ENCODE measurements at places on chromosomes 2 and 18. TPM values are rescaled to one million over a fixed set of nuclear protein-coding genes. Genes with fewer than 3 reads are reported as not detected.

DNA sequence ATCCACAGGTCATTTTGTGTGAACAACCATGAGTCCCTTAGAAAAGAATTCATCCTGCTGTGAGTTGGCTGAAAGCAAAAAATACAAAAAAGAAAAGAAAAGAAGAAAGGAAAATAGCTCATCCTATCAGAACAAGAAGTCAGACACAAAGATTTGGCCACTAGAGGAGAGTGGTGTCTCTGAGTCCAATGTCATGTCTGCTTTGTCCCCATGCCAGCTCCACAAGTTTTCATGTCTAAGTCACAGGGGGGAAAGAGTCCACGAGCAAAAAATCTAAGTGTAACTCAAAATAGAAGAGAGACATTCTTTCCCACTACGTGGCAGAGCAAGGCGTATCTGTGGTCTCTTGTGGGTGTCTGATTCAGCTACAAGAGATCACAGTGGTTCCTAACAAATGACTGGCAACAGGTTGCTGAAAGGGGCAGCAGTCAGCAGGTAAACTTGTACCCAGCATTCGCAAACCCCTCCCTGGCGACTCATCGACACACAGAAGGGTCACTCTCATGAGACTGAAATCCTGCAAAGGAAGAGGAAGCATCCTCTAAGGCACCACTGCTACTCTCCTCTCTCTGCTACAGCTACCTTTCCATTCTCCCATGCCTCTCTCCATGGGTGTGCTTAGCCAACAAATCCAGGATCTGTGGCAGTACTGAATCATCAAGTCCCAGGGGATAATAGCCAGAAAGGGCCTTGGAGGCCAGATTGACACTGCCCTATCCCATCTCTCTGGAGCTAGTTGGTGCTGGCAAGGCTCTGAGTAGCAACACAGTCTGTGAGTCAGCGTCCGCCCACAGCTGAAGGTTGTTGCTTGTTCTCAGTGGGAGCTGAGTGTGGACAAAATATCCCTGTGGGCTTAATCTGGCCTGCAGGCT lies 123.0 kb upstream of the SLC39A10 start:
- DNase-seq: peak; percentile 72

DUSP19 gene
- total RNA-seq: 3.6 TPM

DNA sequence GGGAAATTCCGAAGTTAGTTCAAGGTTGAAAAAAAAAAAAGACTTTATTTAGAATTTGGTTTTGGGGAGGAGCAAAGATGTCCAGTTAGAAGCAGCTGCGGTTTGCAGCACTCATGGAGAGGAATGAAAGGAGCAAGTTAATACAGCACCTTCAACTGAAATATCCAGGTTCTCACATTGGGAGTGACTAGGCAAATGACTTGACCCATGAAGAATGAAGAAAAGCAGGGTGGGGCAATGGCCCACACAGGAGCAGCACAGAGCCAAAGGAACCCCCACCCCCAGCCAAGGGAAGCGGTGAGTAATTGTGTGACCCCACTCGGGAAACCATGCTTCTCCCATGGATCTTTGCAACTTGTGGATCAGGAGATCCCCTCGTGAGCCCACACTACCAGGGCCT lies 32.8 kb downstream of the ZNF892 start:
- DNase-seq: no peak

CD28 gene
- total RNA-seq: 64.1 TPM

REG3G gene
- total RNA-seq: not detected

SLC23A3 gene
- 2.3 TPM for total RNA-seq

DNA sequence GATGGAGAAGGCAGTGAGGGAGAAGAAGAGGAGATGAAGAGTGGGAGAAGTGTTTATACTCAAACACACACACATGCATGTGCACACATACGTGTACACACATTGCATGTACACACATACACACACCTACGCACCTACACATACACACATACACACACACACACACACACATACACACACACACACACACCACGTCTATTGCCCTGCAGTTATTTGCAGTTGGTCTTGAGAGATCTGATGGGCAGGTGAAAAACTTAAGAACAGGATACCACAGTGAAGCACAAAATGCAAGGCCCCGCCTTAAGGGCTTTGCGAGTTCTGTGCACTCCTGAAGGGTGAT lies 190.2 kb downstream of the MYCN start:
- DNase-seq: no peak

STRADB gene
- total RNA-seq: 22.3 TPM

DNA sequence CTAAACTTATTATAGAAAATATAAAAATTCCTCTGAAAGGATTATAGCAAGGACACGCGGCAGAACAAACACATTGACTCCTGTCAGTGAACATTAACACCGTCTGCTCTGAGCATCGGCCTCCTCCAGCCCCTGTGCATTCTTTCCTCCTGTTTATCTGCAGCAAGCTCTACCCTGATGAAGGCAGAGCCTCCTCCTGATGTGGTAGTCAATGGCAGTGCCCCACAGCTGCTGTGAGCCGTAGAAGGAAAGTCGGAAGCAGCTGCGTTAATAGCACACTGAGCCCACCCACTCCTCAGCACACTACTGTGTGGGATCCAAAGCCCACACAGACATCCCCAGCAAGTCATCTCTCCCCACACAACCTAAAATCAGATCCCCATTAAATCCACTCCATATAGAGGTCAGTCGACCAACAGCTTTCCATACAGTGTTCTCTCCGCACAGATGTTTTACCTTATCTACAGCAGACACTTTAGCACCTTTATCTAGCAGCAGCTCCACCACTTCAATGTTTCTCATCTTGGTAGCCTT lies 41.0 kb downstream of the KIDINS220 start:
- no peak for DNase-seq

CCDC141 gene
- 2.1 TPM for total RNA-seq

DNA sequence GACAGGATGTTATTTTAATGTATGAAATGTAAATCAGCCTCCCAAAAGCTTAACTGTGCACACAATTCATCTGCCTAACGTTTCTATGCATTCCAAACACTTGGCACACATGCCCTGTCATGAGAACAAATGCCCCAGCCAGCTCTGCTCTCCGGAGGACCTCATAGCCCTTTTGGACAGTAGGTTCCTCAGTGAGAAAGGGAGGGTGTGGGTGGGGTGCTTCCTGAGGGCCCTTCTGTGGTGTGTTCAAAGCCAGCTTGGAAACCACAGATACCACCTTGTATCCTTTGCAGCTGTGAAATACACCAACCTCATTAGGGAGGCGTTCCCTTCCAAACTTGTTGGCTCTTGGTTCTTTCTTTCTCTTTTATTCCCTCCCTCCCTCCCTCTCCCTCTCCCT lies 102.2 kb upstream of the ASB18 start:
- DNase-seq: peak; percentile 45

DNA sequence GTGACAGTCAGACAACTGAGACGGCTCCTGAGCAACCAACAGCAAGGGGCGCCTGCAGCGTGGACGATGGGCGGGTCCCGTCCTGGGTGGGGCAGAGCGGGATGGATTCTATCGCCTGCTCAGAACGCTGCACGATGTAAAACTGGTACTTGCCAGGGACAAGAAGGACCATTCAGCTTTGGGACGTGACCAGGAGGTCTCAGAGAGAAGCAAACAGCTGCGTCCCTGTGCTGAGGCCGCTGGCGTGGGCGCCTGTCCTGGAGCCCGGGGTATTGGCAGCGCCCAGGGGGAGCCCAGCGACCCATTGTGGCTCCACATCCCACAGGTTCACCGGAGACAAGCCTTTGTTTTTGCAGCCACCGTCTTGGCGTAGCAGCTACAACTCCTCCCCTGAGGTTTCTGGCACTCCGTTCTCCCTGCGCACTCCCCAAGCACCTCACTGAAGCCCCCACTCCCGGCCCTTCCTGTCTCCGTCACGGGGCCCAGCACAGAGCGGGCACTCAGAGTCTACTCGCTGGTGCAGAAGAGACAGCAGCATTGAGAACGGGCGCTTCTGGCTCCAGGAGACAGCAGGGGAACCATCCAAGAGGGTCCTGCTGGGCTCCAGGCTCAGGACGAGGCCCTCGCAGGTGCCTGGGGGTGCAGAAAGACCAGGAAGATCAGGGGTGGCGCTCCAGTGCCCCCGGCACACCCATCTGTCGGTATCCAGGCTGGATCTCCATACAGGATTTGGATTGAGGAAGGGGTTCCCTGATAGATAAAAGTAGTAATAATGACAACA lies 22.1 kb upstream of the KCNG2 start:
- DNase-seq: no peak

DNA sequence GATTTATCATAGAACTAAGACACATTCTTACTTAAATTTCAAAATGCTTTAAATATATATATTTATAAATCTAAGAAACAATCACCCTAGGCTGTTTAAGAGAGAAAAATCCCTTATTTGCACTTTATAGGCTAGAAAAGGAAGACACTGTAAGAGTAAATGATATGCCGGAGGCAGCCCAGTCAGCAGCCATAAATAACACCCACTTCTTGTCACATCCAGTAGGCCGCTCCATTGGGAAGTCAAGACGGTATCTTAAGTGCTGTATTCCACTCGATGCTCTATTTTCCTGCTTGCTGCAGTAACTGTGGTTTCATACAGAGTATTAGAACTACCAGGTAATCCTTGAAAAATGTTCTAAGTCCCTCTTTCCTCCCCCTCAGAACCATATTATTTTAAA lies 57.9 kb downstream of the ABCA12 start:
- no peak for DNase-seq

DNA sequence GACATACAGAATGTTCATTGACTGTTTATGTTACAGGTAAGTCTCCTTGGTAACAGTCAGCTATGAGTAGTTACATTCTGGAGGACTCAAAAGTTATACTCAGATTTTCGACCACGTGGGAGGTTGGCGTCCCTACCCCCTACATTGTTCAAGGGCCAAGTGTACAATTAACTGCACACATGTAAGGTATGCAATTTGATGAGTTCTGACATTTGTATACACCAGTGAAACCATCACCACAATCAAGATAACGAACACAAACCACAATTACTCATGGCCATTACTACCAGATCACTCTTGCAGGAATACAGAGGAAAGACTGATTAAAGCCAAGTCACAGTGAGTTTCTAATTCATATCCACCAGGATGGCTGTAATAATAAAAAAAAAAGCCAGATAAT lies 39.6 kb upstream of the LDLRAD4 start:
- no peak for DNase-seq

AQP12A gene
- not detected for total RNA-seq

DNA sequence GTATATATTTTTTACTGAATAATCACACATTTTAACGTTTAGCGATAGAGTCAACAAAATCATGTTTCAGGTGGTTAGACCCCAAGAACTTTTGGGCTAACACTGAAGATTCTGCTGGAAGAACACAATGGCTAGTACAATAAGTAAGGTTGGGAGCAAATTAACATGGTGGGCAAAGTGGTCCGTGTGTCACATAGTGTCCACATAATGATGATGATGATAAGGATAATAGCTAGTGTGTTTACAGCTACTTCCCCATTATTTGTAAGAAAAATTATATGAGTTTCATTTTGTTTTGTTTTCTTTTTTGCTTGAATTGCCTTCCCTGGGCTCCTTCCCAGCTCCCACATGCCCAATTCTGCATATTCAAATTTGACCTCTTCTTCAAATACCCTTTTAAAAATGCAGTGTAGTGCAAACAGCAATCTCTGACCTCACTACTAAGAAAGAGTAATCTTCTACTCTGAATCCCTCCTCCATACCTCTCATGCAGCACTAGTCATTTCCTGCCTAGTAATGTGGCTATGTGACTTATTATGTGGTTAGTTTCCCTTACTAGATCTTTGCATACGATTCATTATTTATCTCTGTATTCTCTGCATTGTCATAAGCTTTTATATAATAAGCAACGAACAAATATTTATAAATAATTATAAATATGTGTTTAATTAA lies 16.9 kb upstream of the VPS54 start:
- DNase-seq: peak; percentile 61
